EH (cell line): ENCODE measurements at places on chromosomes 2 and 18.
A peak's percentile ranks its signal among the peaks of the same experiment; 100 is the strongest.

- DNase-seq = peak; percentile 90
These were observed 122.3 kb downstream of the HAUS1 start for GRCh38 chr18:46226461-46226860.

GRCh38 chr2:82795446-82795845 is 1663.6 kb downstream of the SUCLG1 start:
- peak; percentile 57 for DNase-seq

DNA sequence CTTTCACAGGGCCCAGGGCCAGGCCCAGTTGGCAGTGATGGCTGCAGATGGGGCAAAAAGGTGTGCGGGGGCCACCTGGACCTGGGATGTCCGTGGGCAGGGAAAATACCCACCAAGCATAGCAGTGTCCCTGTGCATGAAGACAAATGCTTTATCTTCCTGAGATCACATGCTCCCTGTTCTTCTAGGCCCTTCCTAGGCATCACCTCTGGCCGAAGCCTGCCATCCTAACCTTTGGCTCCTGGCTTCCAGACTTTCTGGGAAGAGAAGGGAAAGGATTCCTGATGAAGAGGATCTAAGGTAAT is 105.0 kb upstream of the SMAD2 start:
- DNase-seq = no peak

DNA sequence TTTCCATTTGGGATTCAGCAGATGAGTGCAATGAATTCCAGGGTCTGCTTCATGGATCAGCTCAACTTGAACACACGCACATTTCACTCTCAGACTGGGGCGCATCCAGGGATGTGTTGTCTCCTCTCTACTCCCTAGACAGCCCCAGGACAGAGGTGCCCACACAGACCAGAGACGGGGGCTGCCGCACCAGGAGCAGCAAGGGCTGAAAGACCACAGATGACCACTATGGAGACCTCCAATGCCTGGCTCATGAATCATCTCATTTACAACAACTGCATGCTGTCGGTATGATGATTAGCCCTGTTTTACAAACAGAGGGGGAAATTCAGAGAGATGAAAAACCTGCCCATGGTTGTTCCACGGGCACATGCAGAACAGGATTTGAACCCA is 63.1 kb downstream of the CYP26B1 start:
- DNase-seq = peak; percentile 29

GRCh38 chr2:159735648-159736047 is 23.3 kb downstream of the MARCHF7 start:
- DNase-seq = no peak

GRCh38 chr18:22033085-22033484 is 136.3 kb upstream of the GATA6 start:
- DNase-seq = no peak

DNA sequence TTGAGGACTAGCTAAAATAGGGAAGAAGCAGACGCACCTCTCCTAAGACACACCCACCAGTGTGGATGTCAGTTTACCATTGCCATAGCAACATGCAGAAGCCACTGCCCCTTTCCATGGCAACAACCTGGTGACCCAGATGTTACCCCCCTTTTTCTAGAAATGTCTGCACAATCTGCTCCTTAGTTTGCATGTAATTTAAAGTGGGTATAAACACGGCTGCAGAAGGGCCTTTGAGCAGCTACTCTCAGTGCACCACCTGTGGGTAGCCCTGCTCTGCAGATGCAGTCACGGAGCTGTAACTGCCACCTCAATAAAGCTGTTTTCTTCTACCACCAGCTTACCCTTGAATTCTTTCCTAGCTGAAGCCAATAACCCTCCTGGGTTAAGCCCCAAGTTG is 87.1 kb downstream of the FBXO15 start:
- no peak for DNase-seq

DNA sequence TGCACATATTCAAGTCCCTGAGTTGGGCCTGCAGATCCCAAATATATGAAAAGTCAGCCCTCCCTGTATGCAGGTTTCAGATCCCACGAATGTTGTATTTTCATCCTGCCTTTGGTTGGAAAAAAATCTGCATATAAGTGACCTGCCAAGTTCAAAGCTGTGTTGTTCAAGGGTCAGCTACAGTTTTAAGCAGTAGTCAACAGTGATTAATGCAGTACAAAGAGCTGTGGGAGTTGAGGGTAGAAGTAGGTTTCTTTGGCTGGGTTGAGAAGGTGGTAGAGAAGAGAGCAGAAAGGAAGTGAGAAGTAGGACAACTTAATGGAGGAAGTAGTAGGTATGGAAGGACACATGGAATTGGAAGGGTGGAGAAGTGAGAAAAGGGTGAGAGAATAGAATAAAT is 127.9 kb downstream of the ANKRD44 start:
- DNase-seq = no peak

GRCh38 chr2:4522498-4523421 is 819.4 kb downstream of the DCDC2C start:
- no peak for DNase-seq

DNA sequence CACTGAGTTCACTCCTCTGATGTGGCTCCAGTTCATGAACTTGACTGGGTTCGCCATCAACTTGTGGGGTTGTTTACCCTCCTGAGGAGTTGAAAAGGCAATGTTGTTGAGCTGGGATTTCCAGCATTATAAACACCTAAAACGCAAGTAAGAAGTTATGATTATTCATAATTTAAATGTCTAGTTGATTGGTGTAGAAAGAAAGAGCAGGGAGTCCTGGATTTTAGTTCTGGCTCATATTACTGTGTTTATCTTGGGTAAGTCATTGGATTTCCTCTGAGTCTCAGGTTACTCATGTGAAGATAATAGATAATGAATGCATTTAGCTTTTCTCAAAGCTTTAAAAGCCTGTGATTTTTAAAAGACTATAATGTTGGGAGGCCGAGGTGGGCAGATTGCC is 438.0 kb upstream of the CDH20 start:
- DNase-seq = no peak

DNA sequence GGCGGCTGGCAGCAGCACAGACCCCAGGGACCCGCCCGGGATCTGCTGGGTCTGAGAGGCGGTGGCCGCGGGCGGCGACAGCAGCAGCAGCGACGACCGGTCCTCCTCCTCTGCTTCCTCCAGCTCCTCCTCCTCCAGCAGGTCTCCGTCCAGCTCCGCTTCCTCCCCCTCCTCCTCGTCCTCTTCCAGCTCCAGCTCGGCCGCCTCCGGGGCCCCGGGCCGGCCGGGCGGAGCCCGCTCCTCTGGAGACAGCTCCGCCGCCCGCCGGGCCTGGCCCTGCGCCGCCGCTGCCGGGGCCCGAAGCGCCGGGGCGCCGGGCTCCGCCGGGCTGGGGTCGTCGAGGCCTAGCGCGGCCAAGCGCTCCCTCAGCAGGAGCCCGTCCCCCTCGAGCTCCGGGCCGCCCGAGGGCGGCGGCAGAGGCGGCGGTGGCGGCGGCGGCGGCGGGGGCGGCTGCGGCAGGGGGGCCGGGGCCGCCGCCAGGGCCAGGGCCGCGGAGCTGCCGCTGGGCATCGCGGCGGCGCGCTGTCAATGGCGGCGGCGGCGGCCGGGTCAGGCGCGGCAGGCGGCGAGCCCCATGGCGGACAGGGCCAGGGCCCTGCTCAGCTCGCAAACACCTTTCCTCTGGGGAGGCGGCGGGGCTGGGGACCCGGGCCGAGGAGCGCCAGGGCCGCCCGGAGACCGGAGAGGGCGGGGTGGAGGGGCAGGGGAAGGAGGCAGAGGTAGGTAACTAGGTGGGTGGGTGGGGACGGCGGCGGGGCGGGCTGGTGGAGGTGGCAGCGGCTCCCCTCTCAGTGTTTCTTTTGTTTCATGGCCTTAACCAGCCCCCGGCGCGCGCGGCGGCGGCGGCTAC is 445 bp downstream of the MEX3C start:
- peak; percentile 75 for DNase-seq

GRCh38 chr18:25825979-25826776 is 264.2 kb downstream of the SS18 start:
- peak; percentile 9 for DNase-seq

GRCh38 chr2:46337208-46337994 is 40.2 kb downstream of the EPAS1 start:
- DNase-seq = peak; percentile 39

- DNase-seq = no peak
These were observed 37.3 kb upstream of the ASPRV1 start for GRCh38 chr2:69998761-69999160.

- peak; percentile 90 for DNase-seq
These were observed 4.3 kb downstream of the IGFBP5 start for GRCh38 chr2:216690853-216691741.

DNA sequence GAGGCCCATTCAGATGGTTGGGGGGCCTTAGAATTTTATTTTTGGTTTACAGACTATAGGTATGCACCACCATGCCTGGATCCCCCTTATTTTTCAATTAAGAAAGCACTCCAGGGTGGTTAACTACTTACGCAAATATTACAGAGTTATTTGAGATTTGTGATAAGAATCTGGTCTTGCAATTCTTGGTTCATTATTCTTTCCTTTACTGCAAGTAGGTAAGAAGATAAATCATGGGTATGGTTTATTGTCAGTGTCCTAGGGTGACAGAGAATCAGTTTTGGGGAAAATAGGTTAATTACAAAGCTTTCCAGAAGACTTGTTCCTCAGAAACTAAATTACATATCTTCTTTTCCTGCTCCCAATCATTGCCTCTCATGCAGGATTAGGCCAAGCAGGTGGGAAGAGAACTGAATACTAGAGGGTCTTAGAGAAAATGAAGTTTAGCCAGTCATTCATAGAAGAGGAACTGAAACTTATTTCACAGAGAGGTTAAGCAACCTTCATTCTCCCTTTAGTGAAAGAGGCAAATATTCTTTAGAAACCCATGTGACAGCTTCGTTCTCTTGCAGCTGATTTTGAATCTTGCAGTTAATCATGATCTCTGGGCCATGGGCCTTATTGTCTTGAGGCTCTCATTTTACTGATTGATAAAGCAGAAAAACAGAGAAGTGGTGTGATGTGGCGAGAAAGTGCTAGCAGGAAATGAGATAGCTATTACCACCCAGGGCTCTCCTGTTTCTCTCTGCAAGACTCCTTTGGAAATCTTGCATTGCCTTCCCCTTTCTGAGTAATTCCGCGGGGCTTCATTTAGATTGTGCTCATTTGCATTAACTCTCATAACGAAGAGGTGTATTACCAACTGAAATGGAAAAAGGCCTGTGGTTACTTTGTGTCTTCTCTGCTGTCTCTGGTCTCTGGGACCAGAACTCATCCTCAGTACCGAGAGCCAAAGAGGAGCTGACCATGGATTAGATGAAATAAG is 44.8 kb upstream of the ARHGAP25 start:
- DNase-seq = no peak

DNA sequence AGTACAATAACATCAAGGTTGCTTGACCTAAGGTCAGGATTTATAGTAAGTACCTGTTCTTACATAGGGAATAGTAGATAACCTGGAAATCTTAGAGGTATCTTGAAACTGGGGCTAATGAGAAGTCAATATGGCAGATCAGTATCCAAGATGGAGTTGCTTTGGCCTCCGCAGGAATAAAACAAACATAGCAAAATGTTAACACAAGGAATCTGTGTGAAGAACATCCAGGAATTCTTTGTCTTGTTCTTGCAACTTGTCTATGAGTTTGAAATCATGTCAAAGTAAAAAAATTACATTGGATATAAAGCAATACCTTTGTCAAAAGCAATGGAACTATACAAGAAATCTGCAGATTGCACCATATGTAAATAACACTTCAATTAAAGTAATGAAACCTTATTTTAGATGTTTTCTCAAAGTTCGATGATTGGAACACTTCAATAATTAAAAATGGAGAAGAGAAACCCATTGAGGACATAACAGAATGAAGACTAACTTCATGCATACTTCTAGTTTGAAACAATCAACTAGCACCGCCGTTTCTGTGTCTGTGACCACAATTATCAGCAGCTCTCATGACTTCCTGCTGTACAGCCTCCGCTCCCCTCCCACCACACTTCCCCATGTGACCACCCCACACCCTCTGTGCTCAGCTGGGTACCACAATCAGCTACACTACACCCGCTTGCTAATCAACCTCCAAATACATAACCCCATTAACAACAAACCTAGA is 27.6 kb downstream of the C2orf76 start:
- DNase-seq = no peak

- no peak for DNase-seq
These were observed 54.8 kb downstream of the DNMT3A start for GRCh38 chr2:25286723-25287483.

- DNase-seq = no peak
These were observed 45.4 kb upstream of the KIF5C start for GRCh38 chr2:148829618-148830017.

DNA sequence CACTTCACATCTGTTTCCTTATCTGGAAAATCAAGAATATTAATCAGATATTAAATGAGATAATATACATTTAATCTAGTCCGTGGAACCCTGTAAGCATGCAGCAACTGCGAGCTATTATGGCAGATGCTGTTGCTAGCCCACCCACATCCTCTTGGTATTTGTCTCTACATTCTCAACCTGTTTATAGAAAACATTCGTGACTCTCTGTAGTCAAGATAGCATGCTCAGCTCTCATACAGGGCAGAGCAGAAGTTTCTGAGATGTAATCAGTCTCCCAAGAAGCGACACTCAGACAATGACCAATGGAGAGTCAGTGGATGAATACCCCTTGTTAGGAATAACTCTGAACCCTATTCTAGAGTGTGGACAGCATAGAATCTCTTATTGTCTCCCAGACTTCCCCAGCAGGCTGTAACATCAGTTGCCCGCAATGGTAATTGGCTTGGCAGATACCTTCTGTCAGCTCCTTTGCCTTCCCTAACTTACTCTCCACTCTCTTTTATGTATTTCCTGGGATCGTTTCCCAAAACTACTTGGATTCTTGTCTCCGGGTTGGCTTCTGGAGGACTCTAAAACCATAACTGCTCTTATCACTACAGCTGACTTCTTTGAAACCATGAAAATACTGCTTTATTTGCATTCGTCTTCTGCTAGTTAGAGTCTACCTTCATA is 400.7 kb upstream of the TNP1 start:
- DNase-seq = no peak

DNA sequence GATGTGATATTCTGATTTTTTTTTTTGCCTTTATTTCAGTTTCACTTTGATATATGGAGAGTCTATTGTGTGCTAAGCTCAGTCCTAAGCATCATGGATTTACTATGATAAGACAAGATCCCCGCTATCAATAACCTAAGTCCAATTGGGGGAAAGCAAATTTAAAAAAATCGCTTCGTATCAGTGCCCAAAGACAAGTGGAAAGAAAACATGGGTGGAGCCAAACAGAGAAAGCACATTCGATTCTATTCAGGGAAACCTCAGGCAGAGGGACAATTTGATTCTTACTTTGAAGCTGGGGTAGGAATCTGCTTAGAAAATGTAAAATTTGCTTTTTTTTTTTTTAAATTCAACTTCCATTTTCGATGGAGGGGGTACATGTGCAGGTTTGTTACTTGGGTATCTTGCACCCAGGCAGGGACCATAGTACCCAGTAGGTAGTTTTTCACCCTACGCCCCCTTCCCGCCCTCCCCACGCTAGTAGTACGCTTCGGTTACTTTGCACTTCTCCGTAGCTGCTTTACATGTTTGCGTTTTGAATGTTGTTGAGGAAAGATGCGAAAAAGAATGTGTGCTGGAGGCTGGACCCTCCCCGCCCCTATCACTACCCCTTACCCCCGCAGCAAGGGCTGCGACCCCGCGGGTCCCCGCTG is 12.4 kb downstream of the KIF5C start:
- no peak for DNase-seq
